ENCODE measurements at places on chromosomes 13 and 19.

DNA sequence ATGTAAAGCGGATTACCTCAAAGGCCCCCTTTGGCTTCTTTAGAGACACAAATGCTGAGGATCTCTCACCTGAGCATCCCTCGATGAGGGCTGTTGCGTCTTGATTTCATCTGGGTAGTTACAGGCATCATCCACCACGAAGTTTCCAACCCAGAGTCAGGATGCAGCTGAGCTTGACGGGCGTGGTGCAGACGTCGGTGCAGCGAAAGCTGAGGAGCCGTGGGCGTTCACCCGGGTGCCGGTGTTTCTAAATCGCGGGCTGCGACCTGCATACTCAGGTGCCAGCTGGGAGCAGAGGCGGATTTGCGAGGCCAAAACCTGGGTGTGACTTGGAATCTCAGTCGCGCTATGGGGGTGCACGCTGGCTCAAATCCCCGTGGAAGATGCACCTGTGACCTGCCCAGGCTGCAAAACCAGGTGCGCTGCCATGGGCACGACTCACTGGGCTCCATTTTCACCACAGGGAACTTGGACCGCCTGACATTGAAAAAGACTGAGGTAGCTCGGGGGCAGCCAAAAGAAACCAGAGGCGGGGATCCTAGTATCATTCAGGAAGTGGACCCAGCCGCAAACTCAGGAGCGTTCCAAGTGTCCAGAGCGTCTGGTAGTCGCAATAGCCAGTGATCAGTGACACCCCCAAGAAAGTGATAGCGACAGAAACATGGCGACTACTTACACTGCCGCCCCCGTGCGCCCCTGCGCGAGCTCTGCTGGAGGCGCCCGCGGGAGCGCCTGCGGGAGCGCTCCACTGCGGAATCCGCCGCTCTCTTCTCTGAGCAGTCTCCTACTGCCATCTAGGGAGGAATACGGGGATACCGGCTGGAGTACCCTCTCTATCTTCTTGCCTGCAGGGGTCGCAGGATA is 36.4 kb upstream of the IGFL4 start:
- peak; percentile 78 for DNase-seq

GRCh38 chr19:27753622-27754021 is 1459.3 kb downstream of the UQCRFS1 start:
- DNase-seq = no peak

- DNase-seq = peak; percentile 70
Observed at GRCh38 chr13:90968166-90968904, 379.2 kb upstream of the MIR17HG start.

DNA sequence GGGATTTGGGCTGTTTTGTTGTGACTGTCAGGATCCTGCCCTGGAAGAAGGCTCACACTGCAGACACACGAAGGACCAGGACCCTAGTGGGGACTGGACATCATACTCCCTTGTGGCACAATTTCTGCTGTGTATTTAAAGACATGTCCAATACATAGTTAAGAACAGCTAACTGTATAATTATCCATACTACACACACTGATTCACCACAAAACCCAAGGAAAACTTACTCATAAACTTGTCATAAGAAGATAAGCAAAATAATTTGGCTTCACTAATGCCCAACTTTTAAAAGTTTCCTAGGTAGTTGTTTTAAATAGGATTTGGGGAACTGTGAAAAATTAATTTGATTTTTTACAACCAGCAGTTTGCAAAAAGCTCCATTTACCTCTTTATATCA is 46.1 kb downstream of the LATS2 start:
- DNase-seq = no peak

DNA sequence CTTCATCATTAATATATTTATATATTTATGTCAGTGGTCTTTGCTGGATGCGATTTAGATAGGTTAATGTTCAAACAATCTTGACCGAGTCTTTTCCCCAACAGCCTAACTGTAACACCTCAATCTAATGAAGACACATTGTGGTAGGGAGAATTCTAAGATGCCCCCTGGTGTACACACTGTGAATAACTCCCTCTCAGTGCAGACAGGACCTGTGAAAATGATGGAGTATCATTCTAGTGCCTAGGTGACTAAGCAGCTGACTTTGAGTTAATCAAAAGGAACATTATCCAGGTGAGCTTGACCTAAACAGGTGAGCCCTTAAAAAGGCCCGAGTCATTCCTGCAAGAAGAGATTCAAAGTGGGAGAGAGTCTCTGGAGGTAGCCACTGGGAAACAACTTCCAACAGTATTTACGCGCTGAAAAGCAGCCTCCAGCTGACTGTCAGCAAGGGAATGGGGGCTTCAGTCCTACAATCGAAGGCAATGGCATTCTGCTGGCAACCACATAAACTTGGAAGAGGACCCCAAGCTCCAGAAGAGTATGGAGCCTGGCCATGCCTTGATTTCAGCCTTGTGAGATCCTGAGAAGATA is 28.0 kb upstream of the KBTBD7 start:
- DNase-seq = peak; percentile 20

DNA sequence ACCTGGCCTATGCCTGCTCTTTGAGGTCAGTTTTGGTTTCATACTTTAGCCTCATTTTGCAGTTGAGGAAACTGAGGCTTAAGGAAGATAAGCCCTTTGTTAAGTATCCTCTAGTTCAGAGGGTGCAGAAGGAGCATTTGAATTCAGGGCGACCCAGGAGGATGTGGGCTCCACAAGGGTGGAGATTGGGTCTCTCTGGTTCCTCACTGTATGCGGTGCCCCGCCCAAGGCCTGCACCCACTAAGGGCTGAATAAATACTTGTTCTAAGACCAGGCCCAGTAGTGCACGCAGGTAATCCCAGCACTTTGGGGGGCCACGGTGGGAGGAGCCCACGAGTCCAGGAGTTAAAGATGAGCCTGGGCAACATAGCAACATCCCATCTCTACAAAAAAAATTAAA is 768 bp upstream of the SLC44A2 start:
- no peak for DNase-seq

- no peak for DNase-seq
Observed at GRCh38 chr19:1145635-1146411, 28.2 kb downstream of the SBNO2 start.

GRCh38 chr13:26017196-26017921 is 34.5 kb downstream of the SHISA2 start:
- no peak for DNase-seq

GRCh38 chr19:17625980-17626379 is 62.2 kb downstream of the UNC13A start:
- no peak for DNase-seq

All from NCI-H2227 treated with DMSO at 0.1 percent for 48 hours (cell line).